ENCODE measurements at places on chromosomes 16 and 17.

- DNase-seq: peak; percentile 49
Measured at GRCh38 chr16:57240851-57241250, 4.2 kb upstream of the ARL2BP start.

DNA sequence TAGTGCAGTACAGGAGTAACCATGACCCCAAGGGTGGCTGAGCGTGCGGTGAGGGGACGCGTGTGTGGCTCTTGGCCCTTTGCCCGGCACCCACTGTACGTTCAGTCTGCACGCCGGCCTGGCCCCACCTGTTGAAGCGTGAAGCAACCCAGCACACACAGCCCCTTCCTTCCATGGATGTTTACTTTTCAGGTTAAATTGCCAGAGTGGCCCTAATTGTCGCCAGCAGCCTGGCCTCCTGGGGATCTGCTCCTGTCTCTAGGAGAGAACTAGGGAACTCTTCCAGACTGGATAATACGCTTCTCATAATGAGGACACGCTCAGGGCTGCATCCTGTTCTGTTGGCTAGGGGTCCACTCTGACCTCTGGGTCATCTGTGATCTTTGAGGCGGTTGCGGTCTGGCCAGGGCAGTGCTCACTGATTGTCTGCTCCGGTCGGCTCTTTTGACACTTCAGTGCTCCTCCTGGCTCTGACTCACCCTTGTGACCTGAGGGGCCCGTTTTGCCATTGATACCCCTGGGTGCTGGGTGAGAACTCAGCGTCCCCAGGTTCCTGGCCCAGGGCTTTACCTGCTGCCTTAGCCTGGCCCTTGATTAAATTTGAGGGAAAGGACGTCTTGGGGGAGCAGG lies 27.7 kb downstream of the TPSG1 start:
- no peak for DNase-seq

DNA sequence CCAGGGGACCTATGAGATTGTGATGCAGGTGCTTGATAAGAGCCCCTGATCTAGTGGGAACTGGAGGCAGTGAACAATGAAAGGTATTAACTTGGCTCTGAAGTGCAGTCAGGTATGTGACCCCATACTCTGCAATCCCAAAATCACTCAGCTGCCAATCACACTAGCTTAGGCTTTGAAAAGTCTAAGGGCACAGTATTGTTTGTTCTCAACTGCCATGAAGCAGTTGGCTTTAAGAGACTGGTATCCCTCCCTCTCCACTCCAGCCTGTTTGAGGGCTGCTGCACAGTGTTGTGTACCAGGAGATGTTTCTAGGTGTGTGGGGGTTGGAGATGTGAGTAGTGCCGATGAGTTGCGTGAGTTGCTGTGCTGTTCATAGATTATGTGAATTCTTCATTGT lies 2.4 kb downstream of the YPEL2 start:
- no peak for DNase-seq

DNA sequence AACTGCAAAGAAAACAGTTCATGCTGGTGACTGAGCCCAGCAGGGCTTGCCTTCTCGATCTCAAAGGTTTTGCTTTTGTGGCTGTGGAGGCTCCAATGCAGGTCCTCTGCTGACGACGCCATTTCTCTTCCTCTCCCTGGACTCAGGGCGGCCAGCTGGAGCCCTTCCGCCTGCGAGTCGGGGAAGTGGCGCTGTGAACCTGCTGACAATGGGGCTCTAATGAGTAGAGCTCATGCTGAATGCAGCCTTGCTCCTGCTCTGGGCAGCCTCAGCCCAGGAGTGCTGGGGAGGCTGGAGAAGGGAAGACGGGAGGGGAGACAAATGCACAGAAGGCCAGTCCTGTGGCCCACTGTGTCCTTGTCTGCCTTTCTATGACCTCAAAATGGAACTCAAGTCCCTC lies 43.8 kb downstream of the VAC14 start:
- DNase-seq: no peak

DNA sequence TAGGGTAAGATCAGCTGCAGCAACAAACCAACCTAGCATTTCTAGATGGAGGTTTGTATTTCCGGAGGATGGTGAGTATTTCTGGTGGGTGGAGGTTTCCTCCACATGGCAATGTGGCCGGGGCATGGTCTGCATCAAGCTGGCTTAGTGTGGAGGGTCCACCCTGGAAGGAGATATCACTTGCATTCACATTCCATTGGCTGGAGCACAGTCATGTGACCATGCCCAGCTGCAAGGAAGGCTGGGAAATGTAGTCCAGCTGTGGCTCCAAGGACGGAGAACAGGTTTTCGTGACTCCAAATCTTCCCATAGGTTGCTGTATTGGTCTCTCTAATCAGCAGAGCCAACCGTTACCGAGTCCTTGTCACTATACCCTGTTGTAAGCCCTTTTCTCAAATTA lies 68.7 kb downstream of the RAI1 start:
- DNase-seq: no peak

GRCh38 chr17:79114458-79115301 lies 40.1 kb downstream of the ENGASE start:
- no peak for DNase-seq

- DNase-seq: peak; percentile 67
Measured at GRCh38 chr17:75487351-75488070, 27.8 kb downstream of the CASKIN2 start.

DNA sequence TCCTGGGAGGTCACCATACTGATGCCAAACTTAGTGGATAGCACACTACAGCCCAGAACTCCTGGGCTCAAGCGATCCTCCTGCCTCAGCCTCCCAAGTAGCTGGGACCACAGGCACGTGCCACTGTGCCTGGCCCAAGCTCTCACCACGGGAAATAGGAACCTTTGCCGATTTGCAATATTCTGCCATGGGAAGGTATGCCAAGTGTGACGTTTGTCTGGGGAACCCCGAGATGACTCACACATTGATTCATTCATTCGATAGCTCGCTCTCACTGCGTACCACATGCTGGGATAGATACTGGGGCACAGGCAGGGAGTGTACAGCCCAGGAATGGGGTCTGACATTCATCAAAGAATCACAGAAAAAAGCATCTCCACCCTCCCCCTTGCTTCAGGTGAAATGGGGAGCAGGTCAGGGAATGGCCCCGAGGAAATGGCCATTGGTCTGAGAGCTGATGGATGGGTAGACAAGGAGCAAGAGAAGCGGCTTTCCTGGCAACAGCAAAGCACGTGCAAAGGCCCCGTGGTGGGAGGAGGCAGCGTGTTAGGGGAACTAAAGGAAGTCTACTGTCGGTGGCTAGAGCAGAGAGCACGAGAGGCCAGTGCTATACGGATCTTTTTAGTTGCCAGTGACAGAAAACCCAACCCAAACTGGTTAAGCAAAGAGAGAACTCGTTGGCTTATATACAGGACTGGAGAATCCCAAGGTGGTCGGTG lies 44.1 kb downstream of the DNAH17 start:
- DNase-seq: no peak

- no peak for DNase-seq
Measured at GRCh38 chr17:56928586-56928985, 14.7 kb upstream of the TRIM25 start.

DNA sequence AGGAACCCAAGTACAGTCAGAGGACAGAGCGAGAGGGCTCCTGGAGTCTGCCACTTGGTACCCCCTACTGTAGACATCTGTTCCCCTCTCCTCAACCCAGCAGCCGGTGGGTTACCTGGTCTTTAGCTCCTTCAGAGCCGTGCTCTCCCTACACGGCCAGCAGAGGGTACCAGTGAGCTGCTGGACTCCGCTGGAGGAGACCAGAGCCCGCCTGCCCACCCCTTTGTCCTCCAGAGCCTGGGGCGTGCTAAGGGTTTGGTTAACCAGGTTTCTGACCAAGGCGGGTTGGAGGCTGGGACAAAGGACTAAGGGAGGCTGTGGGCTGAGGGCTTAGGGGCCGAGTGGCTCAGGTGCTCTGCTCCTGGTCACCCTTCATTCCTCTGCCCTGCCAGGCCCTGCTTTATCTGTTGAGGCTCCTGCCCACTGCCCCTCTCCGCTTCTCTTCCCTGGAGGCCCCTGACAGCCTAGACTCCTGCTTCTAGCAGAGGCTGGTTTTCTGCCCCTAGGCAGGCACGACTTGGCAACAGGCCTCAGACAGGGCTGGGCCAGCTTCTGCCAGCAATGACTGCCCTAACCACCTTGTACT lies 2.7 kb upstream of the HSD11B2 start:
- DNase-seq: no peak

DNA sequence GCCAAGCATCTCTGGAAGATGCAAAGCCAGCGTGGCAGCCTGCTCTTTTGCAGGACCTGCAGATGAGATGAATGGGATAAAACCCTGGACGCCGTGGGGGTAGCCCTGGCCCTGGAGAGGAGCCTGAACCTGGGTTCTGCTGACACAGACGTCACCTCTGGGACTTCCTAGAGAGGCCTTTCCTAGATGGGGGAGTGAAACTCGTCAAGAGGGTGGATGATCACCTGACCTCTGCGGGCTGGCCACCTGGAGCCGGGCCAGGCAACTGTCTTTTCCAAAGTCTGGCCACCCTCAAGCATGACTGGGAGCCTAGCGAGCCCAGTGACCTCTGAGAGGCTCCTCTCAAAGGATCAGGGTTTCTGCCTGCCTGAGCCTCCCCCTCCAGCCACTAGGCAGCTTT lies 529.0 kb downstream of the KCNJ18 start:
- no peak for DNase-seq

DNA sequence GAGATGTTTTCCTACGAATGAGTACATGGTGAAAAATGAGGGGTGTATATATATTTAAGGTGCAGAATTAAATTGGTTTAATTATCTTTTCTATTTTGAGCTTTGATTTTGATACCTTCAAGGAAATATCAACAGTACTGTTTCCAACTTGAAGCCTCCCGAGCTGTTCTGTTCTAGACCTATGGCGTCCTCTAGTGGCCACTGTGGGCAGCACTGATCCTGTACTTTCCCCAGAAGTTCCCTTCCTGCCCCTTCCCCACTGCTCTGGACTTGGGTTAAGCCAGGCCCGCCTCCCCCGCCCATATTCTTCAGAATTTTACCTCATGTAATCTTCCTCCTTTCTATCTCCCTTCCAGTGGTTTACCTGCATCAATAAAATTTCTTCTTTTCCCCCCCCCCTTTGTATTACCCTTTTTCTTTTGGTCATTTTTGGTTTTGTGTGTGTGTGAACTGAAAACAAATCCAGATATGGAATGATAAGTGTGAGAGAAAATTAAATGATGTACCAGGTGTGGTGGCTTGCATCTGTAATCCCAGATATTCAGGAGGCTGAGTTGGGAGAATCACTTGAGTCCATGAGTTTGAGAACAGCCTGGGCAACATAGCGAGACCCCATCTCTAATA lies 1643.5 kb downstream of the TP53TG3F start:
- DNase-seq: no peak

GRCh38 chr16:67000384-67001351 lies 12.3 kb downstream of the CES4A start:
- DNase-seq: no peak

DNA sequence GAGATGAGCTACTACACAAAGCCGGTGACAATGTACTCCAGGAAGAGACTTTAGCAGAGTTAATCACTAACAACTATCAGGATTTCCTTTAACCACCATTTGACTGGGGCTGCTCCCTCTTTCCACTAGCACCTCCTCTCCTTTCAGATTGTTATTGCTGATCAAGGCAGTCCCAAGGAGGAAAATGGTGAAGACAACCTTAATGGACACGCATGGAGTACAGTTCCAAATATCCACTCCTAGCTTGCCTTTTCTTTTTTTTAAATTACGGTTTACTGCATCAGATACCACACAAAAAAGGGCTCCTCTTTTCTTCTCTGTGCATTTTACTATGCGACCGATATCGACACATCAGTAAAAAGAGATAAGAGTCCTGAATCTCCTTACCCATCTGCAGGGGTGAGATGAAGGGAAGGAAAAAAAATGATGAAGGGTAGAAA lies 30.9 kb downstream of the FAM222B start:
- DNase-seq: no peak

- no peak for DNase-seq
Measured at GRCh38 chr16:35239561-35239960, 1780.1 kb downstream of the TP53TG3F start.

- no peak for DNase-seq
Measured at GRCh38 chr17:32483451-32484019, 3.3 kb upstream of the CDK5R1 start.

DNA sequence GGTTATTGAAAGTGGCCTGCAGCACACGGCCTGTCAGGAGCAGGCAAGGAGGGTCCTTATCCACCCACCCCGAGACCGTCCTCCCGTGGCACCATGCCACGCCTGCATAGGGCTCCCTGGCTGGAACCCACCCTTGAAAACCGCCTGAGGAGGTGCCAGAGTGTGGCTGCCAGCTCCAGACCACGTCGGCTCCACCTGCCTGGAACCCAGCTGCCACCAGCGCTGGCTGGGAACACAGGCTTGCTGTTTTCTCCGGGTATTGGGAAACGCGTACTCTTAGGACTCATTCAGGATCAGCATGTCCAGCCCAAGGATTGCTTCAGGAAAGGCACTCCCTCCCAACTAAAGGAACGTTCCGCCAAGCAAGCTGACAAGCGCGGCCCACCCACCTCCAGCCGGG lies 6.7 kb downstream of the ARL16 start:
- no peak for DNase-seq

DNA sequence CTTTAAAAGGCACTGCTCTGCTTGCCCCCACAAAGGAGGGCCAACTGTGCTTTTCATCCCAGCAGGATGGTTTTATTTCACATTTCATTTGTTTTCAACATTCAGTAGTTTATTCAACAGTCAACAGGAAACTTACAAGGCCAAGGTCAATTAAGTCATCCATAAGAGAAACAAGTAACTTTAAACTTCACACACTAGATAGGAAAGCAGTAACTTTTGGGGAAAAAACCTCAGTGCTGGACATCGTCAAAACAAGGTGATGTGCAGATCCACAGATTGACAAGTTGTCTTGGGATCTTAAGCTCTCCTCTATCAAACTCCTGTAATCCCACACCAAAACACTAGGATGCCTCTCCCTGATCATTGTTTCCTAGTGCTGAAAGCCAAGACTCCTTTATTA lies 18.5 kb downstream of the NFE2L1 start:
- no peak for DNase-seq

GRCh38 chr17:7124923-7125322 lies 10.3 kb upstream of the ASGR2 start:
- no peak for DNase-seq

- no peak for DNase-seq
Measured at GRCh38 chr17:65742403-65743307, 181.2 kb upstream of the AXIN2 start.

- no peak for DNase-seq
Measured at GRCh38 chr17:38898812-38899348, 26.5 kb upstream of the LASP1NB start.

DNA sequence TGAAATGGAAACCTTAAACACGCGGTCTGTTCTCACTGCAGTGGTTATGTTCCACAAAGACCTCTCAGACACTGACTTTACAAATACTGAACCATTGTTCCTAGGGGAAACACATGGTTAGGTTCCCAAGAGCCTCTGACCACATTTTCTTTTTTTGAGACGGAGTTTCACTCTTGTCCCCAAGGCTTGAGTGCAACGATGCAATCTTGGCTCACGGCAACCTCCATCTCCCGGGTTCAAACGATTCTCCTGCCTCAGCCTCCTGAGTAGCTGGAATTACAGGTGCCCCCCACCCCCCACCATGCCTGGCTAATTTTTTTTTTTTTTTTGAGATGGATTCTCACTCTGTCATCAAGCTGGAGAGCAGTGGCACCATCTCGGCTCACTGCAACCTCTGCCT lies 179.7 kb downstream of the RBFOX3 start:
- no peak for DNase-seq

- DNase-seq: no peak
Measured at GRCh38 chr17:48632579-48633265, 6.6 kb upstream of the HOXB9 start.

Measured in SIG-M5 (cell line).